Gastrocnemius medialis (tissue), 4 donors: ENCODE measurements at places on chromosomes 7 and 10.

DNA sequence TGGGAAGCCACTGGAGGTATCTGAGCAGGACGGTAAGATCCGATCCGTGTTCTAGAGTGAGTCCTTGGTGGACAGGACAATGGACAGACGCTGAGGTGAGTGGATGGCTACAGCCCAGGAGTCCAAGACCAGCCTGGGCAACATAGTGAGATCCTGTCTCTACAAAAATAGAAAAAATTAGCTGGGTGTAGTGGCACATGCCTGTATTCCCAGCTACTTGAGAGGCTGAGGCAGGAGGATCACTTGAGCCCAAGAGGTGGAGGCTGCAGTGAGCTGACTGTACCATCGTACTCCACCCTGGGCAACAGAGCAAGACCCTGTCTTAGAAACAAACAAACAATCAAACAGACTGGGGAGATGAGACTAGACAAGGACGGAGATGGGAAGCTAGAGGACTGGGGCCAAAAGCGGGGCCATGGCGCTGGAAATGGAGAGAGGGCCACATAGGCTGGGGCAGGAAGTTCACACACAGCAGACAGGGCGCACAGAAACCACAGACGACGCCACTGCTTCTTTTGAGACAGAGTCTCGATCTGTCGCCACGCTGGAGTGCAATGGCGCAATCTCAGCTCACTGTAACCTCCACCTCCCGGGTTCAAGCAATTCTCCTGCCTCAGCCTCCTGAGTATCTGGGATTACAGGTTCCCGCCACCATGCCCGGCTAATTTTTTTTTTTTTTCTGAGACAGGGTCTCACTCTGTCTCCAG, 24.7 kb downstream of the DAGLB start:
- no peak for DNase-seq

DNA sequence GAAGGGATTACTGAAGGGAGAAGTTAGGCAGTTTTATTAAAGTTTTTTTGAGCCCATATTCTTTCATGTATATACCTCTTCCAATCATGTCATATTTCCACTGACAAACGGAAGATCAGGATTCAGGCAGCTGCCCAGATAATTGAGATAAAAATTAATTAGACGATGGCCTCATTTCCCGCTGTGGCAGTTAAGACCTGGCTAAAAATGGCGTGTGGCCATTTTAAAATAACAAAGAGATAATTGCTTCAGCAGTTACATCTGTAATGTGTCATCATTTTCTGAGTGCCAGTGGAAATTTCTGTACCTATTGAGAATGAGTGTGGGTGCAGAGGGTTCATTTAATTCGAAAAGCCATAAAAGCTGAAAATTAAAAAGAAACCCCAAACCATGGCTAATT, 215.1 kb downstream of the STK31 start:
- no peak for DNase-seq

DNA sequence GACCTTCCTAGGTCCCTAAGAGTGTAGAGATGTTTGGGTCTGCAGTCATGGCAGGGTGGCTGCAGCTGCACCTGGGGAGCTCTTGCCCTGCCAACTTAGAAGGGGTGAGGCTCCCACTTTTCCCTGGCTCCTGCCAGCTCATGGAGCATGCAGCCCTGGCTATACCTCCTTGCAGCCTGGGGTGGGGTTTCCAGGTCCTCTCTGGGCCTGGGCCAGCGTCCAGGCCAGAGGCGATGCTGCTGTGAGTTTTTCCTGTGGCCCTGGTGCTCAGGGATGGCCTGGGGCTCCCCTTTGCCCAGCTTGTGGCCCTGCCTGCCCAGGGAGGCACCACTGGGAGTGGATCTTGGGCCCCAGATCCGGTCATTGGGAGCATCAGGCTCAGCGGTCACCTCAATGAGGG, 109.8 kb upstream of the FAM180A start:
- no peak for DNase-seq

- no peak for DNase-seq
Observed at GRCh38 chr10:97278491-97278989, 13.9 kb downstream of the ARHGAP19 start.

GRCh38 chr7:71746006-71746405, 614.1 kb downstream of the GALNT17 start:
- DNase-seq, result no peak

DNA sequence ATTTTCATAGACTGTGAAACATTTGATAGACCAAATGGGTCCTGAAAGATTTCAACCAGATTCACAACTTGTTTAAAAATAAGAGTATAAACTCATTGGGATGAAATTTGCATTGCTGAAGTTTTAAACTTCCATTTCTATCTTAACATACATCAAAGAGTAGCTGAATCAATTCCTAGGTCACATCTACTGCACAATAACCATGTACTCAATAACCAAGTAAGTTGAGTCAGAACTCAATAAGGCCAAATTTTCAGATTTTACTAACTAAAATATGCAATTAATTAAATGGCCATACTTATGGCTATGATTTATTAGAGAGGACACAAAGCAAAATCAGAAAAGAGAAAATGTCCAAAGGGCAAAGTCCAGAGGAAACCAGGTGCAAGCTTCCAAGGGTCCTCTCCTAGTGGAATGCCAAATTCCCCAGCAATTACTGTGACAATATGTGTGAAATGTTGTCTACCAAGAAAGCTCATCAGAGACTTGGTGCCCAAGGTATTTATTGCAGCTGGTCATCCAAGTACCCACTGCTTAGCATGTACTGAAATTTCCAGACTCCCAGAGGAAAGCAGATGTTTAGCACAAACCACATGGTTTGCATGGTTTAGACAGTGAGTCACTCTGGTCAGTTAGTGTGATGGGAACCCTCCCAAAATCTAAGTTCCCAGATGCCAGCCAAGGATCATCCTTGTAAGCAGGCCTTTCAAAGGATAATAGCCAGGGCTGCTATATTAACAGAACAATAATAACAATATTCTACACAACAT, 238.9 kb downstream of the IPMK start:
- no peak for DNase-seq

GRCh38 chr7:90736968-90737939, 141.1 kb downstream of the CDK14 start:
- no peak for DNase-seq

DNA sequence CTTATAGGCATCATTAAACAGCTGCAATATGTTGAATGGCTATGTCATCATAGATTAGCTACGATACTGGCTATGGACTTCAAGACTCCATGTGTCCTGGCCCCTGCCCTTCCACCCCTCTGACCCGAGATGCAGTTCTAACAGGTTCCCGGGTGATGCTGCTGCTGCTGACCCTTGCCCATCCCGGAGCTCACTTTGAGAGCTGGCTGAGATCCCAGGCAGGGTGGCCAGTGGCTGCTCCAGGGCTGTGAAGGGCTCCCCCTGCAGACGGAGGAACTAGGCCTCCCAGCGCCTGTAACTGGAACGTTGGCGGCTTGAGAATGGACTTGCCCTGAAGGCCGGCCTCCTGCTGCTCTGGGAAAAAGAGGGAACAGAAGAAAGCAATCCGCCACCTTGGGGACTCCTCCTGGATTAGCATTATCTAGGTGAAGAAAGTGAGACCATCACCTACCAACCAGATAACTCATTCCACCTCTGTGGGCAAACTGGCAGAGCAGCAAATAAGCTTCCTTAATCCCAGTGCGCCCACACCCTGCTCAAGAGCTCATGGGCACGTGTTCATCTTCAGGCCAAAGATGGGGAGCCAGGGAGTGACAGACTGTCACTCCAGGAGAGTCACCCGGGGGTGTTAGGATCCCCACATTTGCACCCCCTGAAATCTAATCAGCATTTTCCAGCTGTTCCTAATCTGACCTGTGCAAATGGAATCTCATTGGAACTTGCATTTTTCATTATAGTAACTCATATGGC, 56.8 kb downstream of the PARP12 start:
- DNase-seq, result no peak
